Inflammatory macrophage (primary cell): ENCODE measurements at places on chromosomes 5 and 9.

GRCh38 chr5:136182618-136183017, 10.3 kb downstream of the SMIM32 start:
- DNase-seq, result no peak

DNA sequence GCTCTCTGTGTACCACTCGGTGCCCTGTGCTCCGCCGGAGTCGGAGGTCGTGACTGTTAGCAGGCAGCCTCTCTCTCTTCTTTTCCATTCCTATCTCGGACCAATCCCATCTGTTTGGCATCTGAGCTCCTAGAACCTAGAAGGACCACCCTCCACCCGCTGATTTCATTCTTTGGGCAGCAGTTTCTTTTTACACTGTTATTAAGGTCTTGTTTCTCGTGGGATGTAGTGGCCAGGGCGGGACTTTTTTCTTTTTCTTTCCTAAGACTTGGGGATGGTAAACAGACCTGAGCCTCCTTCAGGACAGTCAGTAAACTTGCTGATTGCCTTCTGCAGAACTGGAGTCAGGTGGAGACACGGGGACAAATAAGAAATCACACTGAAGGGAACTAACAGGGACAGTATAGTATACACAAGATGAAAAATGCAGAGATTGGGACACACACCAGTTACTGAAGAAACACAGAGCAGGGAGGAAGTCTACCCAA, 500 bp downstream of the URM1 start:
- peak; percentile 38 for DNase-seq

DNA sequence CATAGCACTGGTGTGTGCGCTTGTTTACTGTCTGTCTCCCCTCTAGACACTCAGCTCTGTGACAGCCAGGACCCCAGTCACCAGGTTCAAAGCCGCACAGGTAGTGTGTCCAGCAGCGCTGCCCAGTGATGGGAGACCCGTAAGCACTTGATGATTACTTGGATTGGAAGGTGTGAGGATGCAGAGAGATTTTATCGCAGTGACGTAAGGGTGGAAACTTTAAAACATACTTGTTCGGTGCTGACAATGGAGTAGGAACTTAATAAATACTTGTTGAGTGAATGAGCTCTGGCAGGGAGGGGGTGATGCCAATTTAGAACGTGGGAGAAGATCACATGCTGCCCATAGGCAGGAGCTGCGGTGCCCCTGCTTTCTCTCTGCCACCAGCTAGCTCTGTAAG, 99.2 kb upstream of the PITX1 start:
- DNase-seq, result no peak

DNA sequence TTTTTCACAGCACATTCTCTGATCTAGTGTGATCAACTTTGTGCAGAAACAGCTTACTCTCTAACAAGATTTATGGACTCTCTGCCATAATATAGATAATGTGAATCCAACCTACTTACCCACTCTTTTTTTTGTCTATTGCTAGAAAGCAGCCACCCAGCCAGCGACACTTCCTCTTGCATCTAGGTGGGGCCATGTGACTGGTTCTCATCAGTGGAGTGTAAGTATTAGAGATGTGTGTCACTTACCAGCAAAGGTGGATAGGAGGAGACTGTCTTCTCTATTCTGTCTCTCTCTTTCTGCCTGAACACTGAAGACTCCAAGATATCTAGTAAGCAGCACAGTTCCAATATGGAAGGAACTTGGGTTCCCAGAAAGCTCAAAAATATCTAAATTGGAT, 174.8 kb downstream of the MCTP1 start:
- DNase-seq, result no peak

- peak; percentile 41 for DNase-seq
Observed at GRCh38 chr5:39570403-39571027, 145.7 kb upstream of the DAB2 start.
